GM13977 (cell line): ENCODE measurements at places on chromosomes 13 and 19.

DNA sequence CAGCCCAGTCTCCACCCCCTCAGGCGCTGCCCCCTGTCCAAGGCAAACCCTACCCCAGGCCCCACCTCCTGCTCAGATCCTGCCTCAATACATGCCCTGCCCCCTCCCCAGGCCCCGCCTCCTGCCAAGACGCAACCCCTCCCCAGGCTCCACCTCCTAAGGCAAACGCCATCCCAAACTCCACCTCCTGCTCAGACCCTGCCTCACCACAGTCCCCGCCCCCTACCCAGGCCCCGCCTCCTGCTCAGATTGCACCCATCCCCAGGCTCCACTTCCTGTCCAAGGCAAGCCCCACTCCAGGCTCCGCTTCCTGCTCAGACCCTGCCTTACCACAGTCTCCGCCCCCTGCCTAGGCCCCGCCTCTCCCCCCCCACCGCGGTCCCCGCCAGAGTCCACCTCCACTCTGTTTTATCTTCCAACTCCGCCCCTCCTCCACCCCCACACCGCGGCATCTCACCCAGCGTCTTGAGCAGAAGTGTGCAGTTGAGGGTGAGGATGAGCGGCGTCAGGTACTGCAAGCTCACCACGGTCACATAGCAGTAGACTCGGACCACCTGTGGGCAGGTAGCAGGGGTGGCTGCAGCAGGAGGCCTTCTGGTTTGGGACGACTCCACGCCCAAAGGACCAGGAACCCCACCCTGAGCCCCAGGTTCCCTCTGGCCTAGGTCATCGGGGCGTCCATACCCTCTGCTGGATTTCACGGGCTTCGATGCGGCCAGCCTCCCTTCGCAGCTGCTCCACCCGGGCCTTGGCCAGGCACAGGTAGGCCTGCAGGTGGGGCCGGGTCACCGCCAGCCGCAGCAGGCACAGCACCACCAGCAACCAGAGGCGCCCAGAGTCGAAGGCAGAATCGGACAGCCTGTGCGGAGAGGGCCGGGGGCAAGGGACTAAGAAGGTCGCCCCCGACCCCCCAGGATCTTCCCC is 17.7 kb downstream of the TMEM161A start:
- DNase-seq, result no peak

DNA sequence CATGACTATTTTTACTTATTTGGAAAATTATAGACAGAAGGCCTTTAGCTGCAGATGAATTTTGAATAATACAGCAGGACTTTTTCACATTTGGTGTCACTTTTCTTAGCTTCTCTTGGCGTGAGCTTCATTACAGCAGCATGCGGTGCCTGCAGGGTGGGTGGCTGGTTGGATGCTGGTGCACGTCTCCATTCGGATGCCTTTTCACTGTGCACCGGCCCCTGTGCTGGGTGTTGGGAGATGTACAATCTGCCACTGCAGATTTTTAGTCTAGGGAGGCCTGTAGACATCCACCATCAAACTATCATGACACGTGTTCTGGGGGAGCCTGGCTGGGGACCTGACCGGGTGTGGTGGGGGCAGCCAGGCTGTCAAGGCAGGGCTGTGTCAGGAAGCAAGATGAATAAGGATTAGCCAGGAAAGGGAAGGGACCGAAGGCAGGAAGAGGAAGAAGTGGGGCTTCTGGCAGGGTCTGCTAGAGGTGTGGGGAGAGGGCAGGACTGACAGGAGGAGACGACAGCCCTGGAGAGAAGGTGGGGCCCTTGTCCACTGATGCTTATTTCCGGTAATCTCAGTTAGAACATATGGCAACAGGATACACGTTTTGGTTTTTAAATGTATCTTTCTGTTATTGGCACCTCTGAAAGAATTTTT is 88.8 kb downstream of the ARHGEF7 start:
- no peak for DNase-seq

- no peak for DNase-seq
Observed at GRCh38 chr13:72113076-72113475, 246.1 kb upstream of the DACH1 start.

DNA sequence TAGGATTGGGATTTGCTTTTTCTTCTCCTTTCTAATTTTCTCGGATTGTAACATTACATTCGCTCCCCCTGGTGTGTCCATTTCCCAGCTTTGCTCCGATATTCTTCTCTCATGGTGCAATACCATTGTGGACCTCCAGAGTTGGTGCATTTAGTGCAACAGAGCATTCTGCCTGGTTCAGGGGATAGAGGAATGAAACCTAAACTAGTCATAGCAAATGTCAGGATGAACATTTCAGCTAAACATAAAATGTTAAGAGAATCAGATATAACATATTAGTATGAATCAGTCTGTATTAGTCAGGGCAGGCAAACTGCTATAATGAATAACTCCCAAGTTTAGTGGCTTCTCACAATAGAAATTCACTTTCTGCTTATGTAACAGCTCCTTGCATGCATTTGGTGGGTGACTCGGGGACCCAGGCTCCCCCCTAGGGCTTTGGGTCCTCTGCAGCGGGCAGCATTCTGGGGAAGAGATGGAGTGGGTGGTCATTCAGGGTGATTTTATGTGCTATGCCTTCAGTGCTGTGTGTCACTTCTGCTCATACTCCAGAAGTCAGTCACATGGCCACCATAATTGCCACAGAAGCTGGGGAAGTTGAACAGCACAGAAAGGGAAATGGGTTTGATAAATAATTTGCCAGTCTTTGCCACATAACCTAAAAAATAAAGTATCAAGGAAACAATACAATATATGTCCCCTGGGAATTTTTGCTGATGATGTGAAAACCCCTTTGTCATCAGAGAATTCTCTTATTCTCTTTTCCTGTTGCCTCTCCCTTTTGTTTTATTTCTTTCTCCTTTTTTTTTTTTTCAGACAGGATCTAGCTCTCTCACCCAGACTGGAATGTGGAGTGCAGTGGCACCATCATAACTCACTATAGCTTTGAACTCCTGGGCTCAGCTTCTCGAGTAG is 111.0 kb downstream of the HSPH1 start:
- no peak for DNase-seq

GRCh38 chr19:28694812-28695211 is 518.1 kb downstream of the UQCRFS1 start:
- DNase-seq, result no peak

DNA sequence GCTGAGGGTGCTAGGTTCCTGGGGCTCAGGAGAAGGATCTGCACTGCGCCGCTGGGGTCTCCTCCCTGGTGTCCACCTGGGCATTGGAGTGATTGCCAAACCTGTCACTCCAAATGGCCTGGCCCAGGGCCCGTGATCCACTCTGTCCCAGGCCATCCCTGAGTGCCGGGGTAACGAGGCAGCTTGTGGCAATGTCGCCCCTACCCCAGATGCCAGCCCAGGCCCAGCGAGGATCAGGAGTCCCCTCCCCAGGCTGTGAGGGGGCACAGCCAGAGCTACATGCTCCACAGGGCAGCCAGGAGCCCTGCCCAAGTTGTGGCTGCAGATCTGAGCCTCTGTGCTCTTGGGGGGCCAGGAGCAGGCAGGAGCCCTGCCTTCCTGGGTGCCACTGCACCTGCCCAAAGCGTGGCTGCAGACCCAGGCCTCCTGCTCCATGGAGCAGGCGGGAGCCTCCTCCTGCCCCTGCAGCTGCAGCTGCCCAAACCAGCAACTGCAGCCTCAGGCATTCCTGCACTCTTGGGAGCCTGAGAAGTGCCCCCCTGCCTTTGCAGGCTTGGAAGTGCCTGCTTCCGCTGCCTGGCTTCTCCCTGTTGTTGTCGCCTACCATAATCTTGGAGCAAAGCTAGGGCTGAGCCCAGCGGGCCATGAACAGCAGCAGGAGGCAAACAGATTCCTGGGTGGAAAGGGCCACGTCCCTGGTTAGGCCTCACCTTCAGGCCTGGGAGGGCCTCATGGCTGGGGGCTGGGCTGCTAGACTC is 4.6 kb downstream of the IGFL4 start:
- DNase-seq, result no peak

DNA sequence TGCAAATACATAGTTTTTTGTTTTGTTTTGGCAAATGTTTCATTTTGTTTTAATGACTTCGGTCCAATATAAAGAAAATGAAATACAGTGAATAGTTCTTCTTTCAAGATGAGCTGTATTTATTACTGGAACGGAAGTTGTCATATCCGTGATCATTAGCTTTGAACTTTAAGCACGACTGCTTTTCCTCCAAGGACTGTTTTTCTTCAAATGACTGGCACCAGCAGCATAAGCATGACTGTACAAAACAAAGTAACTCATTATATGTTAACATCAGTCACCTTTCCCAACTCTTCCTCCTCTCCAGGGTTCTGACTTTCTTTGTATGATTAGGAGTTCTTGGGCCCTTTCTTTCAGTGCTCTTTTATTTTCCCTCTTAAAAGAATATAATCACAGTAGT is 20.5 kb downstream of the EDNRB start:
- DNase-seq, result no peak

DNA sequence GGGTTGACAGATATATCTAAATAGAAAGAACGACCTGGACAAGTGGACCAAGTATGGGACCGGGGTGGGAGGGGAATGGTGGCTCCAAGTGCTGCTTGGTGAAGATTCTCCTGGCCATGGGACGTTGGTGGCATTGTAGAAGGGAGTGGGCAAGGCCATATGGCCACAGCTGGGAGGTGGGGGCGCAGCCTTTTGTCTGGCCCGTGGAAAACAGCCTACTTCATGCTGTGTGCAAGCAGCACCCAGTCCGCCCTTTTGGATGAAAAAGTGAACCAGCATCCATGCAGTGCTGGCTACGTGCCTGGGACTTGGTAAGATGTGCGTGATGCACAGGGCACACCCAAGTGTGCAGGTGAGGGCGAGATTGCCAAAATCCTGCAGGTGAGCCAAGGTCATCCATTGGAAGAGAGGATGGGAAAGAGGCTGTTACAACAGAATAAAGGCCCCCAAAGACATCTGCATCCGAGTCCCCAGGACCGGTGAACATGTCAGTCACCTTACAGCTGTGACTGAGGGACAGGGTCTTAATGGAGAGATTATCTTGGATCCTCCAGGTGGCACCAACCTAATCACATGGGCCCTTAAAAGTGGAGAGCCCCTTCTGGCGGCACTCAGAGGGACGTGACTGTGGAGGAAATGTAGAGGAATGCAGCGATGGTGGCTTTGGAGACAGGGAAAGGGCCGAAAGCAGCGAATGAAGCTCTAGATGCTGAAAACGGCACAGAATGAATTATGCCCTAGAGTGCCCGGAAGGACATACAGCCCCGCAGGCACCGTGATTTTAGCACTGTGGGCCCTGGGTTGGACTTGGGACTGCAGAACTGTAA is 40.8 kb downstream of the TEX29 start:
- no peak for DNase-seq

DNA sequence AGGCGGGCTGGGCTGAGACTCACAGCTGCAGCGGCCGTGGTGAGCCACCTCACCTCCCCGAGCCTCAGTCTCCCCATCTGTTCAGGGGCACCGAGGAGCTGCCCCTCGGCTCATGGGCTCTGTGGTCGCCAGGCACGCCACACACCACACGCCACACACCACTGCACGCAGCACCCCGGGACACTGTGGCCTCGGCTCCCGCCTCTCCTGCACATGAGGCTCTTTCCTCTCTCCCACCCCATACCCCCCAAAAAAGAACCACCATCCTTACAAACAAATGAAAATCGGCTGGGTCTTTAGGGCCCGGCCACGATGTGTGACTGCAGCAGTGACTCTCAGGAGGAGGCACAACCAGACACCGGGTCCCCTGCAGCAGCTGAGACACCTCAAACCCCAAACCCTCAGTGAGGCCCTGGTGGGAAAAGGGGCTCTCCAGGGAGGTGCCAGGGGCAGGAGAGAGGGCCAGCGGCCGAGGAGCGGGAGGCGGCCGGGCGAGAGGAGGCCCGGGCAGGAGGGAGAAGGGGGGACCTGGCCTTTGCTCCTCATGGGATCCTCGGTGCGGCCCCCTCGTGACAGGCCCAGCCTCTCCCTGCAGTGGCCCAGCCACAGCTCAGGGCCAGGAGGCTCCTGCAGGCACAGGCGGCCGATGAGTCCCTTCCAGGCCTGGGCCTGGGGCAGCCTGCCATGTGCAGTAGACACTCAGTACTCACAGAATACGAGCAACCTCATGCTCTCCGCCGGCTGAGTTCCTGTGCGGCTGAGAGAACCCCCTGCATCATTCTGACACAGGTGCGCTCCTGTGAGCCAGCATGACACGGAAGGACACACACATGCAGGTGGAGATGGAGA is 66.3 kb downstream of the RASA3 start:
- no peak for DNase-seq

DNA sequence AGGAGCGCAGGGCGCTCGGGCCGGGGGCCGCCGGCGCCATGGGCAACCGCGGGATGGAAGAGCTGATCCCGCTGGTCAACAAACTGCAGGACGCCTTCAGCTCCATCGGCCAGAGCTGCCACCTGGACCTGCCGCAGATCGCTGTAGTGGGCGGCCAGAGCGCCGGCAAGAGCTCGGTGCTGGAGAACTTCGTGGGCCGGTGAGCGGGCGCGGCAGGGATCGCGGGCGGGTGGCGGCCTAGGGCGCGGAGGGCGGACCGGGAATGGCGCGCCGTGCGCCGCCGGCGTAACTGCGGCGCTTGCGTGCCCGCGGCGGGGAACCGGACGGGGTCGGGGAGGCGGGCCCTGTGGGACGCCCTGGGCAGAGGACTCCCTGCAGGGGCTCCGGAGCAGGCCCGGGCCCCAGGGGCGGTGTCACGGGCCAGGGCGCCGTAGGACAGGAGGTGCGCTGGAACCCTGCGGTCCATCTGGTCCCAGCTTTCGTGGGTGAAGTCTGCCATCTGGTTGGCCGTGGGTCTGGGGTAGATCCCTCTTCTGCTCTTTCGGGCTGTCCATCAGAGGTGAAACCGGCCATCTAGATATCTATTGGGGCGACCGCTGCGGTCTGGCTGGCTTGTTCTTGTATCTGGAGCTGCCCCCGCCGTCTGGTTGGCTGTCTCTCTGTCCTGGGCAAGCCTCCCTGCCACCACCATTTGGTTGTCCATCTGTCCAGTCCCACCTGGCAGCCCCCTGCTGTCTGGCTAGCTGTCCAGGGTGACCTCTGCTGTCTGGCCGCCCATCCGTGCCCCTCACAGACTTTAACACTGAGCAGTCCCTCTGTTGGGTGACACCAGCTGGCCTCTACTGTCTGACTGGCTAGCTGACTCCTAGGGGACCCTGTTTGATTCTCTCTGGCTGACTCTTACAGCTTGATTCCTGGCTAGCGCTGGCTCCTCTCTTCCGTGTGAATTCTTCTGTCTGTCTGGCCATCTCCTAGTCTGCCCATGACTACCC is 622 bp downstream of the DNM2 start:
- DNase-seq, result peak; percentile 64

- peak; percentile 15 for DNase-seq
Observed at GRCh38 chr13:73754727-73755292, 379.4 kb downstream of the KLF12 start.

- no peak for DNase-seq
Observed at GRCh38 chr19:33712268-33712667, 84.4 kb upstream of the KCTD15 start.
